ENCODE measurements at places on chromosomes 6 and 20. TPM values are rescaled to one million over a fixed set of nuclear protein-coding genes. Genes with fewer than 3 reads are reported as not detected.

DNA sequence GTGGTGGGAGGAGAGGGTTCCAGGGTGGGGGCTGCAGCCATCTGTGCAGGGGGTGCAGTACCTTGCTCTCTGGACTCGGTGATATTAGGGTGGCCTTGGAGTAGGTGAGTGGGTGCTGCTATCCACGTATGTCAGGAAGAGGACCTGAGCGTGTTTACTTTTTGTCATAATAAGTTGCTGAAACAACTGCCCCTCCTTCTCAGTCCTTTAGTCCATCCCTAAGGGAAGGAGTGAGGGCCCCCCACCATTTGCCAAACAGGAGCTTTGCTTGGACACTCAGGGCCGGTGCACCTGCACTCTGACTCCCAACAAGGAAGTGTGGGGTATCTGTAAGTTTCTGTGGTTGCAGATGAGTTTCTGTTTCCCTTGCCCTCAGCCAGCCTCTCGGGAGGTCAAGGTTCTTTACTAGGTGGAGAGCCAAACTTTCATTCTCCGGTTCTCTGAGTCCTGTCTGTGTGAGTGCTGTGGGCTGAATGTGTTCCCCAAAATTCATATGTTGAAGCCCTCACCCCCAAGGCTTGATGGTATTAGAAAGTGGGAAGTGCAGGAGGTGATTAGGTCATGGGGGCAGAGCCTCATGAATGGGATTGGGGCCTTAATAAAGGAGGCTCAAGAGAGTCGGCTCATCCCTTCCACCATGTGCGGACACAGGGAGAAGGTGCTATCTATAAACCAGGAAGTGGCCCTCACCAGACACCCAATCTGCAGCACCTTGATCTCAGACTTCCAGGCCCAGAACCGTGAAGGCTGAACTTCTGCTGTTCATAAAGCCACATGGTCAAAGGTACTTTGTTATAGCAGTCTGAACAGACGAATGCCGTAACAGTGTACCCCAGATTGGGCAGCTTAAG is 19.6 kb upstream of the CCR6 start:
- no peak for DNase-seq

DNA sequence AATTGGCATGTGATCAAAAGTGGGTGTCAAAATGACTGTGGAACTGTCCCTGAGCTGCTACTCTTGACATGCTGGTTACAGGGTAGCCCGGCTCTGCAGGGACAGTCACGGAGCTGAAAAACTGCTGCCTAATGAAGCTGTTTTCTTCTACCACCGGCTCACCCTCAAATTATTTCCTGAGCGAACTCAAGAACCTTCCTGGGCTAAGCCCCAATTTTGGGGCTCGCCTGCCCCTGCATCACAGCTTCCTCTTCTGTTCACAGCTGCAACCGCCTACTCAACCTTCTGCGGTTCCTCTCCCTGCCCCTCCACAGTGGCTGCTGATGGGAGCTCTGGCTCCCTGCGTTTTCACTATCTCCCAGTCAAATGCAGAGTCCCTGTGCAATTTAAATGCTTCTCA is 110.8 kb upstream of the MLN start:
- DNase-seq: peak; percentile 43

DNA sequence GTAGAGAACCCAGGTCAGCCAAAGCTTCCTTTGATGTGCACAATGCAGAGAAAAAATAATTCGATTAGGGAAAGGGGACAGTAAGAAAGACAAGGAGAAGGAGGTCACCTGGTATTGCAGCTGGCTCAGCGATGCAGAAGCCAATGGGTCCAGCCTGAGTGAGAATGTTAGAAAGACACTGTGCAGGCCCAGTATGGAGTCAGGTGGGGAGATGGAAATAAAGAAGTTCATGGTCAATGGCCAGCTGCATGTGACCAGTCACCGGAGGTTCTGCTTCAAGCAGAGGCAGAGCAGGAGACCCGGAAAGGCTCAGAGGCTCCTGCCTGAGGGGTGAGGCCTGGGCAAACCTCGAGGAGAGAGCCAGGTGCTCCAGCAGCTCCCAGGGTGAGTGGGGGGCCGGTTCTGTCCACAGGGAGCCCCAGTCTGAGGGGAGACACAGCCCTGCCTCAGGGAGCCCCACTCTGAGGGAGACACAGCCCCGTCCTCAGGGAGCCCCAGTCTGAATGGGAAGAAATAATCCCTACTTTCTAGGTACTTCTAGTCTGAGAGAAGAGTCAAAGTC is 51.3 kb downstream of the LRFN2 start:
- DNase-seq: no peak

DNA sequence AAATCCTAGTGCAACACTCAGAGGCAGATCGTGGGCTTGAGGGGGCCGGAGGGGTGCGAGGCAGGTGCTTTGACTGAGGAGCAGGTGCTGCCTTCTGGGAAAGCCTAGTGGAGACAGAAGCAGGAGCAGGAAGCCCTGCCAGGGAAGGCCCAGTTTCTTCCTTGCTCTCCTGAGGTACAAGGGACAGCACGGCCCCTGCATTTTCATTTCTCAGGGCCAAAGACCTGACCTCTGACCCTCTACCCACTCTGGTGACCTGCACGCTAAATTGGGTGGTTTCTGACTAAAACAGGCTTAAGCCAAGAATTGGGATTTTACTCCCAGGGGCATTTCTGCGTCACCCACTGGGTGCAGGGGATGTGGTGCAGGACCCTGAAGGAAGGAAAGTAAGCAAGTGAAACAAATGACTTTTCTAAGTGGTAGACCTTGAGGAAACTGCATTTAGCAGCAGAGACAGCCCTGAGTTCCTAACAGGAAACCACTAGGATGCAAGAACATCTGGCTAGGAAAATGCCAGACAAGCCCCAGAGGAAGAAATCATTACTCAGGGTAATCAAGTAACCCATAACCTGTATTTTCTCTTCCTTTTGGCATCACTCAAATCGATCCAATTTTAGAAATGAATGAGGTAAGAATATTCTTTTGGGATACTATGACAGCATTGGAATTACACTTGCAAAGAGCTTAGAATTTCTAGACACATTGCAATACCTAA is 141.7 kb downstream of the CD164 start:
- DNase-seq: no peak

DNA sequence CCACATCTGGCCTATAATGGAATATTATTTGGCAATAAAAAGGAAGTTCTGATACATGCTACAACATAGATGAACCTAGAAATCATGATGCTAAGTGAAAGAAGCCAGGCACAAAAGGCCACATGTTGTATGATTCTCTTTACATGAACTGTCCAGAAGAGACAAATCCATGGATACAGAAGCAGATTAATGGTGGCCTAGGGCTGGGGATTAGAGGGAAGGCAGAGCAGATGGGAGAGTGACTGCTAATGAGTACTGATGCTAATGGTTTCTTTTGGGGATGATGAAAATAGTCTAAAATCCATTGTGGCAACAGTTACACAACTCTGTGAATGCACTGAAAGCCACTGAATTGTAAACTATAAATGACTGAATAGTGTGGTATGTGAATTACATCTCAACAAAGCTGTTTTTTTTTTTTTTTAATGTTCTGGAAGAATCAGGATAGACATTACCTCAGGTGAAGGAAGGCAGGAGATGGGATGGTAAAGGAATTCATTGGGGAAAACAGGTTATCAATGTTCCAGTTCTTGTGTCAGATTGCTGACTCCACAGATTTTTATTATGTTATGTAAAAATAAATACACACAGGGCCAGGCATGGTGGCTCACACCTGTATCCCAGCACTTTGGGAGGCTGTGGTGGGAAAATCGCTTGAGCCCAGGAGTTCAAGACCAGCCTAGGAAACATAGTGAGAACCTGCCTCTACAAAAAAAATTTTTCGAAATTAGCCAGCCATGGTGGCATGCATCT is 8.9 kb upstream of the SOX12 start:
- DNase-seq: no peak

DNA sequence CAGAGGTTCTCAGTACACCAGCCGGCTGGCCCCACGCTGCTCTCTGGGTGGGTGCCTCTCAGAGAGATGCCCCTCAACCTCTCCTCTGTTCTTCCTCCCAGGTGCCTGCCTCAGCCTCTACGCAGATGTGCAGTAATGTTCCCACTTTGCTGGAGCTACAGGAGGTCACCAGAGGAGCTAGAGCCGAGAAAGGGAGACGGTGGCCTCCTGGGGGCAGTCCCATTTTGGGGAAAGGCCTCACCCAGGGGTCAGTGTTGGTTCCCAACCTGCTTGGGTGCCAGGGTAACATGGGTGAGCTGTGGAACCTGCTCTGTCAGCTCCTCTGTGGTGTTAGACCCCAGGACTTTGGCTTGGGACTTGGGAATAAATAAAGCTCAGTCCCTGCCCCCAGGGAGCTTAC is 145.3 kb upstream of the MLN start:
- DNase-seq: no peak

GRCh38 chr20:57938158-57939108 is 228.6 kb upstream of the PMEPA1 start:
- no peak for DNase-seq

- no peak for DNase-seq
Observed at GRCh38 chr6:54204921-54205591, 93.8 kb downstream of the MLIP start.

- DNase-seq: no peak
Observed at GRCh38 chr6:114785235-114786127, 442.7 kb upstream of the HS3ST5 start.

- DNase-seq: no peak
Observed at GRCh38 chr6:3370361-3371221, 86.3 kb downstream of the SLC22A23 start.

- peak; percentile 35 for DNase-seq
Observed at GRCh38 chr6:40308533-40309306, 278.4 kb downstream of the LRFN2 start.

DNA sequence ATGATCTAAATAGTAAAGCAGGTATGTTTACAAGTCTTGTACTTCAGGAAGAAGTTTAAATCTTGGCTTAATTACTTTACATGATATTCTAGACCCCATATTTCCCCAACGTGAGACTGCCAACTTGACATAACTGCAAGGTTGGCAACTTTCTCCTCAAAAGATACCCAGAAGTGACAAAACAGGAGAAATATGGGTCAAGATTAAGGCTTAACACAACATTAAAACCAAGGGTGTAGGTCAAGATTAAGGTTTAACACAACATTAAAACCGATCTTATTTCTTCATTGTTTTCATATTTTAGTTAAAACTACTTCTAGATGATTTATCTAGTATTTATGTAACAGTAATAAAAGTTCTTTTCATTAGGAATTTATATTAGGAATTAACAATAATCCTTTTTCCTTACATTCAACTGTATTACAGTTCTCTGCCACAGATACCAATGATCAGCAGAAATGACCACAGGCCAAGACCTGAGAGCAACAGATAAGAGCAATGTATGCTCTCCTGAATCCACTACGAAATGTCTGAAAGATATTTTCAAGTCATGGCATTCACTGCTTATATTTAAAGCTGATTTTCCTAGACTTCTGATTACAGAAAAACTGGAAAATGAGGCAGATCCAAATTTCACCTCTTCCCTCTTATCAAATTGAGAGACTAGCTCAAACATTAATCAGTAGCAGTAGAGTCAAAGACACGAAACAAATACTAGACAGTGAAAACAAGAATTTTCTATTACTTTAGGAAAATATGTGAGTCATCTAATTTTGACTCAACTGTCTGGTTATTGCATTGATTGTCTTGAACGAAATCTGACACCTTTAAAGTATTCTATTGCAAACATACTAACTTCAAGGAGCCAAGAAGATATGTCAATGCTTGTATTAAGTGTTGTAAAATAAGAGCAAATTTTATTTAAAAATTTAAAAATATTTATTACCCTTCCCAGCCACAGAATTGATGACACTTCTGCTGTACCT is 72.3 kb downstream of the RNGTT start:
- DNase-seq: no peak

GRCh38 chr6:12483712-12484111 is 193.6 kb downstream of the EDN1 start:
- DNase-seq: no peak

GRCh38 chr6:90488816-90489215 is 98.1 kb downstream of the MAP3K7 start:
- DNase-seq: no peak

DNA sequence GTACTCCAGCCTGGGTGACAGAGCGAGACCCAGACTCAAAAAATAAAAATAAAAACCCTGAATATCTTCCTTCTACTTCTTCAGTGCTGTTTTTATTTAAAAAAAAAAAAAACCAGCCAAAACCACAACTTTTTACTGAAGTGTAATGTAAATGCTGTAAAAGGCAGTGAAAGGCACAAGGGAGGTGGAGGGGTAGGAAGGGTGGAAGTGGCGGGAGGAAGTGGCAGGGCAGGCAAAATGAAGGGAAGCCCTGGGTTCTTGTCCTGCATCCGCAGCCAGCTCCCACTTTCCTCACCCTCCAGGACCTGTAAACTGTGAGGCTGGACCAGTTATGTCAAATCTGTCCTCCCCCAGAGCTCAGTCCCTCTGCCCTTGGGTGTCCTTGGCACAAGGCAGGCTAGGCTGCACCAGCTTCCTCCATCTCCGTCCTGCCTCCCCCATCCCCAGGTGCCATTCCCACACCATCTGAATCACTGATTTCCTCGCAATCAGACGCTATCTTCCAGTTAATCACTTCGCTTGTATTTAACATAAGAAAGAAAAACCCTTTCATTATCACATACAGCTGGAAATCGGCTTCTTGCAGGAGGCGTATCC is 13.7 kb upstream of the PANK2 start:
- DNase-seq: no peak

GRCh38 chr6:73074175-73074574 is 151.1 kb downstream of the KHDC1L start:
- DNase-seq: no peak

DNA sequence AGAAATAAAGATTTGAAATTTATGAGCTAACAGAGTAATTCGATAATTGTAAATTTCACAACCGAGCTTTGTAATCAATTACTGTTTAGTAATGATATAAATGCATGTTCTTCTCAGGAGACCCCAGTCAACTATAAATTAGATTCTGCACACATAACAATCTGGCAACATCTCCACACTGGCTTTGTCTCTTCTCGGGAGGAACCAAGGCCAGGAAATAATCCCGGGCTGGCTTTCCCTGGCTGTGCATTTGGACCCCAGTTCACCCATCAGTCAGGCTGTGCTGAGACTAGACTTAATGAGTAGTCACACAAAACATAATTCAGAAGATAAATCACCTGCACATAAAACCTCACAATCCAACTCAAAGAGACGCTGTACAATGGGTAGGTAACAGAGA is 65.5 kb downstream of the PTPRT start:
- DNase-seq: no peak

DNA sequence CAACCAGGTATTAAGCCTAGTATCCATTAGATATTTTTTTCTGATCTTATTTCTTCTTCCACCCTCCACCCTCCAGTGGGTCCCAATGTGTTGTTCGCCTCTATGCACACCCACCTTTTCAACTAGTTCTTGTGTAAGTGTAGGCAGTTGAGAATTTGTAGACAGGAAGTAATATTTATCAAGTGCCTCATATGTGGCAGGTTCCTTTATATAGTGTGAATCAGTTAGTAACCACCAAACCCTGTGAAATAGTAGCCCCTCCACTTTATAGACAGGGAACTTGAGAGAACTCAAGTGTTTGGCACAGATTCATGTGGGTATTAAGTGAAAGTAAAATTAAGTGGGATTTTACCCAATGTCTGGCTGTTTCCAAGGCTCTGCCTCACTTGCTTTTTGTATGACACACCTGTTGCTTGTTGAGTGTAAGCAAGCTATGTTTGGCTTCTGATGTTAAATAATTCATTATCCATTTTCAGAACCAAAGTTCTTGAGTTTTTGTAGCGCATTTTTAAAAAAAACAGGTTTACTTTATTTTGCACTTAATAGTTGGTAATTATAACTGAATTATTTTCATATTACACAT is 24.8 kb downstream of the AFDN start:
- no peak for DNase-seq

ZC2HC1B gene
- not detected for total RNA-seq

TCP11 gene
- total RNA-seq: not detected

RTF2 gene
- total RNA-seq: 81.3 TPM

TOX2 gene
- total RNA-seq: 0.66 TPM

C6orf163 gene
- total RNA-seq: 1.0 TPM

RBM24 gene
- total RNA-seq: not detected

IL17A gene
- total RNA-seq: 1.9 TPM

INSM1 gene
- 22.4 TPM for total RNA-seq

TNF gene
- 587 TPM for total RNA-seq

Measured in activated T-cell treated with anti-CD3 and anti-CD28 coated beads, Interleukin-2, amount 50 U/mL, for 4 hours (primary cell).